ENCODE measurements at places on chromosomes 7 and 10.

DNA sequence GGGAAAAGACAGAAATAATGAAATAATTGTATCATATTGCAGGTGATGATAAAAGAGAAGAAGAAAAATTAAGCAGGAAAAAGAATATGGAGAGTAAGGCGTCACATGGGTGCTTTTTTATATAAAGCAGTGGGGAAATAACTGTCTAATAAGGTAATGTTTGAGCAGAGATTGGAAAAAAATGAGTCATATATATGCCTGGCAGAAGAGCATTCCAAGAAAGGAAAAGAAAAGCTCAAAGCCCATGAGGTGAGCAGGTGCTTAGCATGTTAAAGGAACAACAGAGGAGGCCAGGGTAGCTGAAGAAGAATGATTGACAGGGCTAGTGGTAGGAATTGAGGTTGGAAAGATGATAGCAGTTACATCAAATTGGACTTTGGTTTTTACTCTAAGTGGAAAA, 739.5 kb downstream of the SORCS1 start:
- DNase-seq = no peak

- DNase-seq = no peak
Measured at GRCh38 chr10:86849181-86849894, 92.9 kb downstream of the BMPR1A start.

GRCh38 chr10:116845823-116846222, 3.5 kb upstream of the ENO4 start:
- no peak for DNase-seq

DNA sequence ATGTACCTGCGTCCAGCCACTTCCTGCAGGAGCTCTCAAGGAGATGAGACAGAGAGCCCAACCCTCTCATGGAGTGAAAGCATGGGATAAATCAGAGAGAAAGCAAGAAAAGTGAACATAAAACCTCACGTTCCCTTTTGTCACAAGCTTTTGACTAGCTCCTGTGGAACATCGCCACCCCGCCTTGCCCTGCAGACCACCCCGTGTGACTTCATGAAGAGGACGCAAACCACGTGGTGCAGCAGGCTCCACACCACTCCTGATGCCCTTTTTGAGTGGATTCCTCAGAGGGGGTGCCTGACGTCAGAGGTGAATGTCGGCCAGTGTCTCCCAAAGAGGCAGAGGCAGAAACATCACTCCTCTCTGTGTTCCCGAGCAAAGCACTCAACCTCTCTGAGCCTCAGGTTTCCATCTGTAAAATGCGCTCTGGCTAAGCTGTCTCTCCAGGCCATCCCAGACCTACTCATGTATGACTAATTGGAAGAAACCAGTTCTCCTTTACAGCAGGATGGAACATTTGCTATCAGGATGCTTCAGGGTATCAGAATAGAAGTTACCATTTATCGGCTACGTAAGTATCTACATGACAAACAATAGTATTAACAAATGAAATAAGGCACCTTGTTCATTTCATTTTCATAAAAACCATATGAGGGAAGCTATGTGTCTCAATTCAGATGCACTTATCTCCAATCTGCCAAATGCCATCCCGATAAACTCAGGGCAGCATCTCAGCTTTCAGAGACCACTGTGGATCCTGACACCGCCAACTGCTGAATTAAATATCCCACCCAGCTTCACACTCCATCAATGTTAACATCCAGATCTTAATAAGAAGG, 5.3 kb downstream of the ZNF488 start:
- DNase-seq = no peak

DNA sequence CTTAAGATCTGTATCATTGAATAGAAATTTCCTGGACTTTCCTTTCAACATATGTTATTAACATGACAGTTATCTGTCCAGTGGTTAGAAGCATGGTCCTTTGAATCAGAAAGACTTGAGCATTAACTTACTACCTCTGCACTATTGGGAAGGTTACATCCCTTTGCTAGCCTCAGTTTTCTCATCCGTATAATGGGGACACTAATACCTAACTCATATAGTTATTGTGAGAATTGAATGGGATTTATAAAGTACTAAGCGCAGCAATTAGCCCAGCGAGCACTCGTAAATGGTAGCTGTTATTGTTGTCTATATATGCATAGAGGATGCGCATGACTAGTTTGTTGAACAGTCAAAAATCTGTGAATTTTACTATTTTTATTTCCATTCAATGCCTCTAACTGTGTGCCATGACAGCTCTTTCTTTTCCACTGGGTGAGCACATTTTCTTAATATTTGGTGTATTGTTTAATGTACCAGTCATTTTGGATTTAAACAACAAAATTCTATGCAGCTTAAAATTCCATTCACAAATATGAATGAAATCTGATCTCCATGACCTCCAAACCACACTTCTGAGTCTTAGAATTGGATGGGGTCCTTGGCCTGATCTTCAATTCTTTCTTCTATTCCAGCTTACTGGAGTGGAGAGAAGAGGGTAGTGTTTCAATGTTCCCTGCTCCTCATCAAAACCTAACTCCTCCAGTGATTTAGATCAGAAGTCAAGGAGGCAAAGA, 65.0 kb downstream of the CACNB2 start:
- no peak for DNase-seq

DNA sequence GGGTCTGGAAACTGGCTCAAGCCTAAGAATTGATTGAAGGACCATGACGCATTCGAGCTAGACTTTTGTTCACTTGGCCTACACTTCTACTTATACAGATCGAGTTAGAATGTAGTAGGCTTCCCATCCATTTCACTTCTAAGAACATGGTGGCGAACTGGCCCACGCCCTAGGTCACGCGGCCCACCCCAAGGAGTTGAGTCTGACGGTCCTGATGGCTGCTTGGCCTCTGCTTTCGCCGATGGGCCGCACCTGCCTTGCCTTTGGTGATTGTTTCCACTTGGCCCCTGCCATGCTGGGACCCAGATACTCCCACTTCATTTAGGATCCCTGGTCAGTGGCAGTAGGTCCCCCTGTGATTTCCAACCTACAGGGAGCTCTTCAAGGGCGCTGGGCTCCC, 153.6 kb downstream of the PRKAG2 start:
- DNase-seq = no peak

GRCh38 chr7:16657656-16658279, 11.8 kb downstream of the BZW2 start:
- DNase-seq = no peak

DNA sequence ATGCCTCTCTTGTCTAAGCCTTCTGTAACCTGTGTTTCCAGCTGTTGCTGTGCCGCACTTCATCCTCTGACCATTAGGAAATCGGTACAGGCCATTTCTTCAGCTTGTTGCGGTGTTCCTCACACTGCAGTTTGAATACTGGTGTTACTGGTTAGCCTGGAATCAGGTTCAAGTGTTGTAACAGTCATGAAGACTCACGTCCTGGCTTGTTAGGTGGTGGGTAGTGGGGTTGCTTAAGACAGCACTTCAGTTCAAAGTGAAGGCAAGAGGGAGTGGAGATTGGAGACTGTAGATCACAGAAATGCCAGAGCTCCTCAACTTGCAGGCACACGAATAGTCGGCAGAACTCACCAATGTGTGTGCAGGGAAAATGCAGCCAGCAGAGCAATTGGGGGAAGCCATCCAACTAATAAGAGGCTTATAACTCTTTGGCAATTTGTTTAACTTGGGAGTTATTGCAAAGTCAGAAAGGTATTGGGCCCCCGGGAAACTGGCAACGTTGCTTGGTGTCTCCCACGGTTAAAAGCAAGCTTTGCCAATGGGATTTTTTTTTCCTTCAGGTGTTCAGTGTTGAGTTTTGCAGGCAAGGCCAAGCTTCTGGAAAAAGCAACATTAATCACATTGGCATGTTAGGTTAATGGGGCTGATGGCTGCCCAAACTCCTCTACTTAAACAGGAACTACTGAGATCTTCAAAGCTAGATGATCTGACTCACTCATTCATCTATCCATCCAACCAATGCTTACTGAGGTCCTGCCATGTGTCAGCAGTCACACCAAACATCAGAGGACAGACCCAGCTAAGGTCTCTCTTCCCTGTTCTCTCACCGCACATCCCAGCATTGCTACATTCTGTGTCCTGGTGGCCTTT, 380.9 kb downstream of the GATA3 start:
- DNase-seq = no peak

GRCh38 chr10:74171625-74172024, 20.6 kb downstream of the ADK start:
- DNase-seq = no peak

DNA sequence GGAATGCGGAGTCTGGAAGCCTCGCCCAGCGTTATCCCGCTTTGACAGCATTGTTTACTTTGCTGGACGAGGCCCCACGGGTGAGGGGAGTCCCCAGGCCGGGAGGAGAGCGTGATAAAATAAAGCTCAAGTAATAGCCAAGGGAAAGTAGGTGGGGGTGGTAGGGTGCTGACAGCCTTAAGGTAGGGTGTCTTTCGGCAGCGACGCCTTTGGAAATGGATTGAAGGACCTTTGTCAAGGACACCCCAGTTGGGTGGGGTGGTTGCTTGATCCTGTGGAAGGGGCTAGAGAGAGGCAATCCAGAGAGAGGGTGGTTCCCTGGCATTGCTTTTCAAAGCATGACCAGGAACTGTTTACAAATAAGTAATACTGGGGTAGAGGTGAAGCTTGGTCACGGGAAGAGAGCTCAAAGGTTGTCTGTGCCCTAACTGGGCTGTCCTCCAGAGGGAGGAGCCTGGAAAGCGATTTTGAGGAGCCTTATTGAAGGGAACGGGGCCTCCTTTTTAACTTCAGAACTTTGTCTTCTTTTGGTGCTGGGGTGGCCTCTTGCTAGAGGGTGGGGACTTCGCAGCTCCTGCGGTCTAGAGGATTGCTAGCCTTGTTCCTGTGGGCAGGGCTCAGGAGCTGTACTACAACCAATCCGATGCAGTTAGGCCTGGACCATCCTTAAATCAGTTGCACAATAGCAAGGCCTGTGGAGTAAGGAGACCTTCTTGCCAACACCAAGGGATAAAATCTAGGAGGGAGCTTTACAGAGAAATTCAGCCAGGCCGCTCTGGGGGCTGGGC, 1.3 kb downstream of the EIF4EBP2 start:
- no peak for DNase-seq

GRCh38 chr10:111705021-111705420, 478.5 kb downstream of the GPAM start:
- no peak for DNase-seq

- no peak for DNase-seq
Measured at GRCh38 chr10:118308664-118309063, 33.5 kb downstream of the FAM204A start.

GRCh38 chr10:83539528-83540308, 599.6 kb upstream of the GHITM start:
- no peak for DNase-seq

DNA sequence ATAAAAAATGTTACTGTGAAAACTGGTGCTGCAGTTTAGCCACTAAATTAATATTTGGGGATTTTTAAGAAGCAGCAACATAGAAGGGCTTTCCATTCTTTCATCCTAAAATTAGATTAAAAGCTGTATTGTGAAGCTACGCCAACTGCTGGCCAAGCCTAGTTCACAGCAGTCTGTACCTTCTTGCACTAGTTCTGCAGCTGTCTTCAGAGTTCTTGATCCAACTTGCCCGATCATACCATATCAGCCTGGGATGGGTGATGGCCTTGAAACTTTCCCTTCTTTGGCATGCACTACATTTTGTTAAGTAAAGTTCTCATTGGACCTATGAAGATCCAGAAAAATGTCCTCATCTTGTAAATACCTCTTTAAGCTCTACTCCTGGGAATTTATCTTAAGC, 20.3 kb upstream of the PANK1 start:
- no peak for DNase-seq
